ENCODE measurements at places on chromosomes 13 and 19. TPM values are rescaled to one million over a fixed set of nuclear protein-coding genes. Genes with fewer than 3 reads are reported as not detected.

COL5A3 gene
- 4.4 TPM for total RNA-seq

ODAD3 gene
- 0.18 TPM for total RNA-seq

DNA sequence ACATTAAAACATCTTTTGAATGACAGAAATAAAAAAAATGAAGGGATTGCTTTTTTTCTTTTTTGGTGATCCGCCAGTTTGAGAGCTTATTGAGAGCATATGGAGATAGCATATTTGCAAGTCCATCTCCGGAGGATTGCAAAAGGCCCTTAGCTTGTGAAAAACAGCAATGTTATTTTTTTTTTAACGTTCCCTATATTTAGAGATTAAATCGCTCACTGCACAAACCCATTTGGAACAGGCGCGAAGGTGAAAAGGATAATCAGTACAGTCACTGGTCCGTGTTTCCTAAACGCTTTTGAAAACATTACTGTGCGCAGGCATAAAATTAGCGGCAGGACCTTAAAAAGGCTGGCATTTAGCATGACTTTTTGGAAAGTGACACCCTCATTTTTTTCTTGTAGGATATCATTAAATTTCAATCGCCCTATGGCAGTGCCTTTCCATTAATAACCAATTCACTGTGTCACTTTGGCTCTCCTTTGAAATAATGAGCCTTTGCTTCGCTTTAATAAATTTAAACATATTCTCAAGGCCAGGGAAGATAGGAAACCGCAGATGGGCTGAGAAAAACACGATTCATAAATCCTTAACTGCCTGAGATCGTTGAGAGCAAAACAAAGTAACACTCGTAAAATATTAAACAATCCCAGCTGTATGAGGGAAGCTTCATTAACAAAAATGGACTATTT, 342.2 kb downstream of the DACH1 start:
- no peak for DNase-seq

GRCh38 chr19:38209671-38210457, 14.2 kb downstream of the DPF1 start:
- peak; percentile 91 for DNase-seq

- DNase-seq: peak; percentile 46
Observed at GRCh38 chr13:24215732-24216131, 55.2 kb downstream of the SPATA13 start.
